ENCODE measurements at places on chromosomes 7 and 10.

DNA sequence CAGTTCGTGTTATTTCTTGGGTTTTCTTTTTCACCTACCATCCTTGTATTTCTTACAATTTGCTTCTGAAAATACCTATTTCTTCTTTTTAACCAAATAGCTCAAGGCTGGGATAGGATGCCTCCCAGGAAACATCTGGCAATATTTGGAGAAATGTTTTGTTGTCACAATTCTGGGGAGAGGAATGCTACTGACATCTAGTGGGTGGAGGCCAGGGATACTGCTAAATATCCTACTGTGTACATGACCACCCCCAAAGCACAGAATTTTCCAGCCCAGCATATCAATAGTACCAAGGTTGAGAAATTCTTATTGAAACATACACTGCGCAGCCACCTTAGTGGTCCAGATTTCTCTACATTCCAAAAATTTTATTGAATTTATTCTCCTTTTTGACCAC, 55.5 kb downstream of the CNTNAP2 start:
- DNase-seq, result no peak

GRCh38 chr7:17391366-17391765, 92.9 kb downstream of the AHR start:
- no peak for DNase-seq

DNA sequence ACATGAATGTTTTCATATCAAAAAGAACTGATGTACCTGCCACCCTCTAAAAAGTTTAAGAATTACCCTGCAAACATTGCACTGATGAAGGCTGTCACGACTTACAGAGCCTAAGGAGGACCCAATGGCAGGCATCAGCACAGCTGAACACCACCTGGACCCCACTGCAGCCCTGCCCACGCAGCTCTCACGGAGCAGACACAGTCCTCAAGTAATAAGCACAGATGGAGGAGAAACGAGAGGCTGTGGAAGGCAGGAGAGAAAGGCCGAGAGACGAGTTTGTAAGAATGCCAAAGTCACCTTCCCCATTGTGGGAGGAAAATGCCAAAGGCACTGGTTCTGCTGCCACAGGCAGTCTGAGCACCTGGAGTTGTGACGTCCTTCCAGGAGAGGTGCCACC, 135.0 kb downstream of the DLG5 start:
- DNase-seq, result no peak

- no peak for DNase-seq
Observed at GRCh38 chr7:120684463-120684862, 173.5 kb downstream of the TSPAN12 start.

GRCh38 chr7:89474456-89474855, 678.9 kb upstream of the TEX47 start:
- DNase-seq, result no peak

GRCh38 chr10:113397047-113397446, 155.8 kb upstream of the HABP2 start:
- peak; percentile 48 for DNase-seq

DNA sequence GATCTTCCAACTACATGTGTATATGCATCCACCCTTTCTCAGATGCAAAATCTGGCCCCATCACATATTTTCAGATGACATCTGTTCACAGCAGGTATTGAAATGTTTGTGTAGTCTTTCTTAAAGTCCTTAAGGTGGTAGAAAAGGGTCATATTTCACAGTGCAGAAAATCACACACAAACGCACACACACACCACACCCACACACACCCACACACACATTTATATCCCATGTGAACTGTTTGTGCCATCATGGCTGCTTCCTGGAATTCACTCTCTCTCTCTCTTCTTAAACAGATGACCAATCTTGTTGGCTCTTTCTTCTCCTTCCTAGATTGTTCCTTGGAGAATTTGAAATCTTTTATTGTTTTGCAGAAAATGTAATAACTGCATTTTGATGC, 663.0 kb upstream of the GRM3 start:
- DNase-seq, result no peak

- no peak for DNase-seq
Observed at GRCh38 chr10:32887481-32887880, 70.5 kb downstream of the ITGB1 start.

DNA sequence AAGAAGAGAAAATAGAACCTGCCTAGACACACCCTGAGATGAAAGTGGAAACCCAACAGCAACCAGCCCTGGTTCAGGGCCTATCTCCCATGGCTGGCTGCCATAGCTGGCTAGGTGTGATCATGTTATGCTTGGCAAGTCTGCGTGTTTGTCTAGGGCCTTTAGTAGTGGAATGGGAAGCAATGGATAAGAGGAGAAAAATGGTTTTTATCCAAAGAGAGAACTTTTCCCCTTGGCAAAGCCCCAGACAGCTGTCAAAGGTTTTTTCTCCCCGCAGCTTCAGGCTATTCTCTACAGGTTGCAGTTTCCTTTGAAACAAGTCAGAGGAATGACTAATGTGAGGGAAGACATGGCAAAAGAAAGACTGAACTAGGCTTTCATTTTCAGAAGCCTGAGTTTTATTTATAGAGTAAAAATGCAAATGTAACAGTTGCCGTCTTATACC, 161.5 kb downstream of the SEMA3D start:
- peak; percentile 68 for DNase-seq

- no peak for DNase-seq
Observed at GRCh38 chr7:71254751-71255150, 122.8 kb downstream of the GALNT17 start.

DNA sequence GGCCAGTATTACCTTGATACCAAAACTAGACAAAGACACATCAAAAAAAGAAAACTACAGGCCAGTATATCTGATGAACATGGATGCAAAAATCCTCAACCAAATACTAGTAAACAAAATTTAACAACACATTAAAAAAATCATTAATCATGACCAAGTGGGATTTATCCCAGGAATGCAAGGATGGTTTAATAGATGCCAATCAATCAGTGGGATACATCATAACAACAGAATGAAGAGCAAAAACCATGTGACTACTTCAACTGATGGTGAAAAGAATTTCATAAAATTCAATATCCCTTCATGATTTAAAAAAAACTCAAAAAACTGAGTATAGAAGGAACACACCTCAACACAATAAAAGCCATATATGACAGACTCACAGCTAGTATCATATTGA, 25.2 kb upstream of the UBN2 start:
- no peak for DNase-seq

- DNase-seq, result no peak
Observed at GRCh38 chr10:71429304-71429703, 32.6 kb downstream of the CDH23 start.

- DNase-seq, result no peak
Observed at GRCh38 chr10:78504181-78504580, 470.5 kb downstream of the RPS24 start.

- DNase-seq, result no peak
Observed at GRCh38 chr10:117178190-117178589, 19.1 kb upstream of the KCNK18 start.

GRCh38 chr10:59606551-59606961, 103.1 kb downstream of the SLC16A9 start:
- no peak for DNase-seq

- DNase-seq, result no peak
Observed at GRCh38 chr7:142876236-142876960, 9.1 kb downstream of the TRPV6 start.

GRCh38 chr10:102196893-102197292, 29.2 kb upstream of the ELOVL3 start:
- no peak for DNase-seq

DNA sequence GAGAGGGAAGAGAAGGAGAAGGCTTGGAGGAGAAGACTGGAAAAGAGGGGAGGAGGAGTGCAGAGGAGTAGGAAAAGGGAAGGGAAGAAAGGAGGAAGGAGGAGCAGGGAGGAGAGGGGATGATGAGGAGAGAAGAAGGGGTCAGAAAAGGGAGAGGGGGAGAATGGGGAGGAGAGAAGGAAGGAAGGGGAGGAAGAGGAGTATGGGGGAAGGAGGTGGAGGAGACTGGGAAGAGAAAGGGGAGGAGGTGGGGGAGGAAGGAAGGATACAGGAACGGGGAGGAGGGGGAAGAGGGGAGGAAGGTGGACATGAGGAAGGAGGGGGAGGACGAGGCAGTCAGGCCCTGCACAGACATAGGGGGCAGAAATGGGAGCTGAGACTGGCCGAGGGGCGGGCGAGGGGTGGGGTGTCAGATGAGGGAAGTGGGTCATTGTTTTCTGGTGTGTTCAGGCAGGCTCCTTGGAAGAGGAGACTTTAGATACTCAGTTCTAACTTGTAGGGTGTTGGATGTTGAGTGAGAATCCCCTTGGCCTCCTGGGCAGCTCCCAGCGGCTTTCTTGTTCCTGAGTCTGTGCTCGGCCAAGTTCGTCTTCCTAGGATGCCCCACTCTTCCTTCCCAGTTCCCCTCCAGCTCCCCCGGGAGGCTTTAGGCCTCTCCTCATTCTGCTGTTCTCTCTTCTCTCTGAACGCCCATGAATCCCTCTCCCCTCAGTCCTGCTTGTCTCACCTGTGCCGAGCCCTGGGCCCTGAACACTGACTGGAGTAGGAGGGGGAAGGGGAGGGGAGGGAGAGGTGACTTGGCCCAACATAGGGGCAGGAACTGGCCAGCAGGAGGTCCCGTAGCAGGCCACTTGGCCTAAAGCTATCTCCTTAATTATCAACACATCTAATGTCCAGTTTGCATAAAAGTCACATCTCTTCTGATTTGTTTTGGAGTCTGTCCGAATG, 12.8 kb upstream of the CRHR2 start:
- no peak for DNase-seq

- DNase-seq, result peak; percentile 69
Observed at GRCh38 chr7:116354546-116355423, 144.4 kb downstream of the TES start.

DNA sequence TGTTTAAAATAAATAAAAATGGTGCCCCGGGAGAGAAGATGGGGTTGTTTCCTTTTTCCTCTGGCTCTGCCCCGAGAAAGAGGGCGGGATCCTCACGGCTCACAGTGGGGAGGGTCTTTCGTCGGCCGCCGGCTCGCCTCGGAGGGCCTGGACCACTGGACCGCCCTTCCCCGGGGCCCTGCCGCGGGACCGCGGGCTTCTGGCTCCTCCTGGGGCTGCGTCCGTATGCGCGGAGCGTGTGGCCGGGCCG, 3.5 kb upstream of the IGF2BP3 start:
- no peak for DNase-seq

DNA sequence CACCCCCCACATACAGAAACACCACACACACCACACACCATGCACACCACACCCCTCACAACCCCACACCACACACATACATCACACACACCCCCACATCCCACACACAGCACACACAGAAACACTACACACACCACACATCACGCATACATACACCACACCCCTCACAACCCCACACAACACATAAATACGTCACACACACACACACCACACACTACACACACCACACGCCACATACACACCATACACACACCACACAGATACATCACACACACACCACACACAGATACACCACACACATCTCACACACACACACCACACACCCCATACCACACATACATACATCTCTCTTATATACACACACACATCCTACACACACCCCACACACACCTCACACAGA, 126.2 kb downstream of the ANLN start:
- DNase-seq, result no peak

DNA sequence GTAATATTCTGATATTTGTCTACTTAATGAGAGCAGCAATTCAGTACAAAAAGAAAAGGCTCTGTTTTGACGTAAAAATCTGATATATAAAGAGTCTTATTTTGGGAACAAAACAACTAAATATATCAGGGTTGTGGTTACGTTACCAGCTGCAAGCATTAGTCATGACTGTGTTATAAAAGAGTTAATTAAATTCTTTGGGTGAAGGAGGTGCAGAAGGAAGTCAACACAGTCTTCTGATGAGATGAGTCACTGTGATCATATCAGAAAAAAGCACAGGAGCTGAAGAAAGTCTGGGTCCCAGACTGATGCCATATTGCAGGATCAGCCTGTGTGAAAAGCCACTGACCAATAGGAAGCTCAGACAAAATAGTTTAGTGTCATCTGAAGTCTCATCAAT, 234.3 kb upstream of the TEX47 start:
- DNase-seq, result no peak

DNA sequence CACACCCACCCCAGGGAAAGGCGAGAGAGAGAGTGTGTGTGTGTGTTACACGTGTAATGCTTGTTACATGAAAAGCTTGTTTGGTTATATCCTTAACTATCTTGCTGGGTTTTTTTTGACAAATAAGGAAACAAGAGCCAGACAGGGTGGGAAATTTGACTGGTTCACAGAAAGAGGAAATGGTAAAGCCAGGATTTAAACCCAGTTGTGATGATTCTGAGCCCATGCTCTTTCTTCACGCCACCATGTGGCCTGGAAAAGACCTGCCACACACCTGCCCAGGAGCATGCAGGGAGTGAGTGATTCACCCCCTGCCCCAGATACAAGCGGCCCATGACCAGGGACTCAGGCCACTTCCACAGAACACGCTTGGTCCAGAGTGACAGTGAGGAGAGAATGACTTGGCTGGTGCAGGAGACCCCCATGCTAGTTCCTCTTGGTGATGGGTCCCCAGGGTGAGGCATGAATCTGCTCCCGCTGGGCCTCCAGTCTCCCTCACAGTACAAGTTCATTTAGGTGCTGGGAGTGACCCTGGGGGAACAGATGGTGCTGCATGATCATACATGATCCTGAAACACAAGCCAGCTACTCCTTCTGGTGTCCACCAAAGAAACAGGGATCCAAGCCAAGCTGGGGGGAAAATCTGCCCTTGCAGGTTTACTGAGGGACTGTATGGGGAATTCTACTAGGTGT, 21.0 kb upstream of the EIF5AL1 start:
- DNase-seq, result no peak

DNA sequence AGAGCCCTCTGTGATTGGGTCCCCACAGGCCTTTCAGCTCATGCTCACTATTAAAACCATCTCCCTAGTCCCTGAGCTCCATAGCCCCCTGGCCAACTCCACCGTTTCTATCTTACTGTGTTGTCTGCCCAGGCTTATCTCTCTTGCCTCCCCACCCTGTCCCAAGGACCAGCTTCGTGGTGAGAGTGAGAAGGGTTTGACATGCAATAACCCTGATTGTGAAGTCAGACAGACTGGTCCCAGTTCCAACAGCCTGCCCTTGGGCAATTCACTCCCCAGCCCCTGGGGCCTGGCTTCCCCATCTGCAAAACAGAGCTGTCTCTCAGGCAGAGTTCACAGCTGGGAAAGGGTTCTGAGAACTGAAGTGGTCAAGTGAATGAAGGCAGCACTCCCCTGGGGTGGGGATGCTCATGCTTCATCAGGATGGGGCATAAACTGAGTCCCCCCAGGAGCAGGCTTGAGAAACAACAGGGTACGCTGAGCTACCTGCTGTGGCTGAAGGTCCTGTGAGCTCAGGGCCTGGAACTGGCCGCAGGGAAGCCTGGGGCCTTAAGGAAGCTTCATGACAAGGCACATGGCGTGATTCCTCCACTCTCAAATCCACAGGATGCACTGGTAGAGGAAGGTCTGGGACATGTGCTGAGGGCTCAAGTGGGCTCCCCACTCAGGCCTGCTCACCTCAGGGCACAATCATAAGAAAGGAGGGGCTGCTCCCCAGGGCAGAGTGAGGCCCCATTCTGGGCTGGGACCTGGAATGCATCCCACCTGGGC, 1.8 kb upstream of the PPIF start:
- DNase-seq, result no peak

GRCh38 chr7:81415181-81415580, 354.7 kb downstream of the HGF start:
- DNase-seq, result no peak
